CD8-positive, alpha-beta memory T cell (primary cell): ENCODE measurements at places on chromosomes 7 and 10. TPM values are rescaled to one million over a fixed set of nuclear protein-coding genes. Genes with fewer than 3 reads are reported as not detected.

DNA sequence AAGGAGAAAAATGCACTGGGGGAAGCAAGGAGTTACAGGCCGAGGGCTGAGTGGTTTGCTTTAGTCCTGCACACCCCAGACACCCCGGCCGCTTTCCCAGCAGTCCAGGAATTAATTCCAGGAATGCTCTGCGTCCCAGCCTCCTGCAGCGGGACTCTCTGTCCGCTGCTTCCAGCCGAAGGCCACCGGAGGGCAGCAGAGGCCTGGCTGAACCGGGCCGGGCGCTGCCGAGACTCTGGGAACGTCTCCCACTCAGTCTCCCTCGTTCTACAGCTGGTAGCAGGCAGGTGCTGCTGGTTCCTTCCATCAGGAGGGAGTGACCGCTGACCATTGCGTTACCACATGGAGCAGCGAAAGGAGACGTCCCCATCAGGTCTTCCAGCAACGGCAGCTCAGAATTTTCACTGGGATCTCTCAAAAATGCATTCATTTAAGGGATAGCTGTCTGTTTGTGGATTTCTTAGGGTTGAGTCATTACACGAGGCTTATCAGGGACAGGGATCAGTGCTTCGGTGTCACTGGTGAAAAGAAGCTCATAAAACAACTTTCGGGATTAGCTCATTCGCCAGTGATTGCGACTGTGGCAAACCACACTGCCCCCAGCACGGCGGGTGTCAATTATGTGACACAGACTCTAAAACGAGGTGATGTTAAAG is 24.9 kb upstream of the PITRM1 start:
- H3K27me3 ChIP-seq = peaks cover 16% of the 10 kb centered on the region
- peaks cover 19% of the 10 kb centered on the region for H3K4me1 ChIP-seq
- H3K4me3 ChIP-seq = peak overlapping the region; percentile 51
- H3K36me3 ChIP-seq = no peaks in the 10 kb centered on the region

- no peak for DNase-seq
- no peak overlapping the region for H3K27ac ChIP-seq
These were observed 180.5 kb upstream of the CCDC6 start for GRCh38 chr10:60086862-60087261.

- no peaks in the 10 kb centered on the region for H3K36me3 ChIP-seq
- no peaks in the 10 kb centered on the region for H3K4me1 ChIP-seq
- H3K4me3 ChIP-seq = no peak overlapping the region
- H3K27ac ChIP-seq = no peak overlapping the region
- no peak for DNase-seq
These were observed 122.0 kb downstream of the PLCE1 start for GRCh38 chr10:94115725-94116124.

The FFAR4 gene
- total RNA-seq = not detected

The CREM gene
- total RNA-seq = 134 TPM

DNA sequence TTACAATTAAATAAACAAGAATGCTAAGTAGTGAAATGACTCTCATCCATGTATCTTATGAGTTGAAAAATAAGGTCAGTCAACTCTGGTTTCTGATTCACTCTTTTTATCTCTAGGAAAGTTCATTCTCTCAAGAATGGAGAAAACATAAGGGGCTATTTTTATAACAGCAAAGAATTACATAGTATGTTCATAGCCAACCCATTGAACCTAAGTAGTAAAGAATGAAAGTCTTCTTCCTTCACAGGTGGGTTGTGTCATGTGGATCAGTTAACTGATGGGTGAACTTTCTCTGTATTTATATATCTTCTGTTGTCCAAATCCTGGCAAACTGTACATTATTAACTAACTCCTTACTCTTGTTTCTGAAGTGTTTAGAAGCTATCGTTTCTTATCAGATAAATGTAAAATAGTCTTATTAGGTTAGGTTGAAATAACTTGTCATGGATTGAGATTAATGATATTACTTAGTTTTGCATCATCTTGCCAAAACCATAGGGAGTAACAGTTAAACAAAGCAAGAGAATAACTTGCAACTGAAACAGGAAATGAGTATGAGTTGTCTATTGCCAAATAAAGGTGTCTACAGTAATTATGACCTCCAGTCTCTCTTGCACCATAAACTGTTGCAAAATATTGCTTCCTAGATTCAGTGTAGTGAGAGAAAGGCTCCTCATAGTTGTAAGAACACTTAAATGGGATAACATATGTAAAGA is 86.8 kb downstream of the ANKRD7 start:
- H3K4me3 ChIP-seq = no peak overlapping the region
- no peaks in the 10 kb centered on the region for H3K27me3 ChIP-seq
- H3K27ac ChIP-seq = no peak overlapping the region
- H3K36me3 ChIP-seq = no peaks in the 10 kb centered on the region
- H3K4me1 ChIP-seq = no peaks in the 10 kb centered on the region
- DNase-seq = no peak

- H3K4me3 ChIP-seq = no peak overlapping the region
- no peak for DNase-seq
- H3K27me3 ChIP-seq = no peaks in the 10 kb centered on the region
- H3K27ac ChIP-seq = no peak overlapping the region
These were observed 15.0 kb downstream of the RPA3 start for GRCh38 chr7:7703427-7703826.

- peaks cover 6% of the 10 kb centered on the region for H3K27me3 ChIP-seq
- no peaks in the 10 kb centered on the region for H3K36me3 ChIP-seq
- no peaks in the 10 kb centered on the region for H3K4me1 ChIP-seq
- H3K4me3 ChIP-seq = no peak within 1 kb of the TSS
- H3K27ac ChIP-seq = no peak within 1 kb of the TSS
These were observed at the start of gene DNAH11 for GRCh38 chr7:21542891-21543527. Gene DNAH11, plus strand, starts transcription at chr7:21543039. Its CDS starts 207 bp downstream, at chr7:21543246.

The STK32C gene
- 14.9 TPM for total RNA-seq

The FAM13C gene
- not detected for total RNA-seq
